ENCODE measurements at places on chromosomes 5 and 9.
A peak's percentile ranks its signal among the peaks of the same experiment; 100 is the strongest.

GRCh38 chr5:149824120-149824519 is 94.0 kb downstream of the PPARGC1B start:
- no peak for DNase-seq

DNA sequence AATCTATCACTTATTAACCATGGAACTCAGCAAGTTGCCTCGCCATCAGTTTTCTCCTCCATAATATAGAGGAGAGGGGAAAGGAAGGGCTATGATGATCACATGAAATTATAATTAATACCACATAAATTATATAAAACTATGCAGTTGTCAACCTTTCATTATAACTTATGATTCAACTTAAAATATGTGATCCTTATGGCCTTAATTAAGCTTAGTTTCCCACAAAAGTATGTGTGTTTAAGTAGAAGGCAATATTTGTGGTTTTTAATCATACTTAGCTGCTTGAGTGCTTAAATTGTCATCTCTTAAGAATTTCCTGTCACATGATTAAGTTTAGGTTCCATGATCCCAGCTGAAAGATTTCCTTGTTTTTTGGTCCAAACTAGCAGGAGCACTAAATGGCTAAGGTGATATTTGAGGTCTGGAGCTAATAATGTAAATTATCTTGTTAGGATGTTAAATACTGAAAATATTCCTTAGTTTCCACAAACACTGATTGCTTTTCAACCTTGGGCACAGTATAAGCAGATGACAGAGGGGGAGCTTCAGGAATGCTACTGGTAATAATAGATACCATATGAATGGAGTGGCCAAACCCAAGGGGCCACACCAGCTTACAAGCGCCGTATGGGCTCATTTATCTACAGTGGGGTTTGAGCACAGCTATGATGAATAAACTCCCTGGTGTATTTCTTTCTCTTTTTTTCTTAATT is 26.4 kb upstream of the F2R start:
- no peak for DNase-seq

GRCh38 chr5:107618242-107618641 is 52.5 kb downstream of the EFNA5 start:
- DNase-seq, result no peak

- DNase-seq, result no peak
Measured at GRCh38 chr5:150497274-150497988, 10.5 kb upstream of the NDST1 start.

DNA sequence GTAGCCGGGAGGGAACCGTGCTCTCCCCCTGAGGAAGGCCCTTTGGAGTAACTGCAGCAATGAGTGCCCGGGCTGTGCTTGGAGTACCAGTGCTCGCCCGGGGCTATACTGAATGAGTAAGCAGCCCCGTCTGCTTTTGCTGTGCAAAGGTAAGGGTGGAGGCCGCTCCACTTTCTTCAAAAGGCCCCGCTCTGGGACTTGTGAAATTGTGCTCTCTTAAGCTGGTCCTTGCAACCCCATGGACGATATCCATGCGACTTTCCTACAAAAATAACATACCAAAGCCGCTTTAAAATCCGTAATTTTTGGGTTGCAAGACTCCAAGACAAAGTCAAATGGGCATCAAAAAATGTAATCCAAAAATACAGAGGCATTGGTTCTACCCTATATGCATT is 578 bp upstream of the TNFAIP8 start:
- peak; percentile 56 for DNase-seq

DNA sequence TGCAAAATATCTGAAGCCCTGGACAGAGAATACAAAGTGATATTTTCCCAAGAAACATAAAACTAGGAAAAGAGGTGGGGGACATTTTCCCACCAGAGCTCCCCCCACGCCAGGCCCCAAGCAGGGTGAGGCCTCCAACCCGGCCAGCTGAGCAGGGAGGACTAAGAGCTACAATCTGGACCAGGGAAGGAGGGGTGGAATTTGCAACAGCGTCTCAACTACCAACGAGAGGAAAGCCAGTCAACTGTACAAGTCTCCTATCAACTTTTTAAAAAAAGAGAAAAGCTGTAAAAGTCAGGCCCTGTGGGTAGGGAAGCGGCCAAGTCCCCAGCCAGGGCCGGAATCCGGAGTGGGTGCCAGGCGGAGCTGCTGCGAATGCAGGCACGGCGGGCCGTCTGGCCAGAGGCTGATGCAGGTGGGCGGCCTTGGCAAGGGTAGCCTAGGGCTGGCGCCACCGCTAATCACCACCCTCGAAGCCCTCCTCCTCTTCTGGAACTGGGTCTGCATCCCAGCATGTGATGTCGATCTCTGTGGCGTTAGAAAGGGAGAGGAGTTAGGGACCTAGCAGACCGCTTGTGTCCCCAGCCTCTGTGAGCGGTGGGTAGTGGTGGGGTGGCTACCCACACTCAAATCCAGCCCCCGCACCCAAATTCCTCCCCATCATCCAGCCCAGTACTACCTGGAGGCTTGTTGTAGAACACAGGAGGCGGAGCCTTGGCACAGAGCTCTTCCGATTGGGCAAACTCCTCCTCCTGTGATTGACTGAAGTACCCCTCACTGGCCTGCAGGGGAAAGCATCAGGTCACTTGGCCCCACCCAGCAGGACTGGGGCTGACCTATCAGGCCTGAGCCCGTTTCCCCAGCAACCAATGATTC is 10.6 kb downstream of the PRR7 start:
- DNase-seq, result peak; percentile 60

- no peak for DNase-seq
Measured at GRCh38 chr9:8095672-8096086, 296.1 kb upstream of the DMAC1 start.

GRCh38 chr5:128349044-128349858 is 188.8 kb downstream of the FBN2 start:
- DNase-seq, result no peak

DNA sequence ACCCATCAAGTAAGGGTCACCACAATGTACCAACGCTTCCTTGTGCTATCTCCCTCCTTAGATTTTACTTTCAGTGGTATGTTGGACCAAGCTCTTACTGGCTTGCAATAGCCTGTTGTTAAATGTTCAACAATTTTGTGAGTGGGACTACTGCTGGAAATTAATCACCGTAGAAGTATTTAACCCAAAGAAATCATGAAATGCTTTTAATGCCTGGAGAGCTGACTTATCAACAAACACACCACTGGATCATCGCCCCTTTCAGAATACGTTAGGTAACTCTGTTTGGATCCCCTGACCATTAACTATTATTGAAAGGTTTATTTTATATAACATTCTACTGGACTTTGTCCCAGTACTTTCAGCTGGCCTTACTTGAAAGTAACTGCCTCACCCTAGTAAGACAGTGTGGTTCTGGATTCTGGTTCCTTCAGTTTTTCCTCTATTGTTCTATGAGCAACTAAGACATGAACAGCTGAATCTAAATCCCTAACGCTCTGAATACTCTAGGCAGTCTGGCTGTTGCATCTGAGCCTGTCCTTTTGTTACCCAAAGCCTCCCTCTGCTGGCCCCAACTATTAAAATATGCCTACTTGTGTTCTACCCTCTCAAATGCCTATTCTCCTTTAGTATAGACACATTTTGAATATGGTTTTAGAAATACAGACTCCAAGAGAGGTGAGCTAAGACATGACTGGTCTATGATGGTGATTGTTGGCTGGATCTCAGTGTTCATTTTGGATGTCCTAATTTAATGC is 1203.4 kb upstream of the DMAC1 start:
- DNase-seq, result no peak

DNA sequence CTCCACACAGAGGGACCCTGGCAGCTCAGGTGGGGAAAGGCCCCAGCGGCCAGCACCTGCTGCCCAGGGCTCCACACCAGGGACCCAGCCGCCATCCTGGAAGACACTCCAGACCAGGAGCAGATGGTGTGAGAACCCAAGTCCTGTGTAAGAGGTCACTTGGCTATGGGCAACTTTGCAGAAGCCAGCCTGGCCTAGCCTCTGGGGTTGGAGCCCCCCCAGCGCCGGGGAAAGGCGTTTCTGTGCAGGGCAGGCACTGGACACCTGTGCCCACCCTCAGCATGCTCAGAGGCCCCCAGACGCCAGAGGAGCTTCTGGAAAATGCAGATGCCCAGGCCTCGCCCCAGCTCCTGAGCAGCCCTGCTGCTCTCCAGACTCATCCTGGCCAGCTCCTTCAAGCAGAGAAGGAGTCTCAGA is 34.0 kb downstream of the RASGEF1C start:
- no peak for DNase-seq

DNA sequence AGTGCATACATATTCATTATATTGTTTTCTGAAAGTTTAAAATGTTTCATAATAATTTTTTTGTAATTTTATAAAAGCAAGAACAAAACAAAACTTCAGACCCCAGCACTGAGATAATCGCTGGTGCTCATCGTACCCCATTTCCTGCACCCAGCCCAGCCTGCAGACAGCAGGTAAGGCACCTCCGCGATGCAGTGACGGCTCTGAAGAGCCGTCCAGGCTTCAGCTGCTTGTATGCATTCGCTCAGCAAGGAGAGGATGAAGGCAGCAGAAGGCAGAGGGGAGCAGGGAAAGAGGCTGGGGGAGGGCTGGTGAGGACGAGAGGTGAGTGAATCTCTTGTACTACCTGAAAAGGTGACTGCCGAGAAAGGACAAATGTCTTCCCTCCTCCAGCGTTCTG is 153.5 kb downstream of the TTLL11 start:
- no peak for DNase-seq

- no peak for DNase-seq
Measured at GRCh38 chr9:101026824-101027223, 1.7 kb upstream of the PLPPR1 start.

- DNase-seq, result no peak
Measured at GRCh38 chr9:9747787-9748186, 865.0 kb downstream of the PTPRD start.

DNA sequence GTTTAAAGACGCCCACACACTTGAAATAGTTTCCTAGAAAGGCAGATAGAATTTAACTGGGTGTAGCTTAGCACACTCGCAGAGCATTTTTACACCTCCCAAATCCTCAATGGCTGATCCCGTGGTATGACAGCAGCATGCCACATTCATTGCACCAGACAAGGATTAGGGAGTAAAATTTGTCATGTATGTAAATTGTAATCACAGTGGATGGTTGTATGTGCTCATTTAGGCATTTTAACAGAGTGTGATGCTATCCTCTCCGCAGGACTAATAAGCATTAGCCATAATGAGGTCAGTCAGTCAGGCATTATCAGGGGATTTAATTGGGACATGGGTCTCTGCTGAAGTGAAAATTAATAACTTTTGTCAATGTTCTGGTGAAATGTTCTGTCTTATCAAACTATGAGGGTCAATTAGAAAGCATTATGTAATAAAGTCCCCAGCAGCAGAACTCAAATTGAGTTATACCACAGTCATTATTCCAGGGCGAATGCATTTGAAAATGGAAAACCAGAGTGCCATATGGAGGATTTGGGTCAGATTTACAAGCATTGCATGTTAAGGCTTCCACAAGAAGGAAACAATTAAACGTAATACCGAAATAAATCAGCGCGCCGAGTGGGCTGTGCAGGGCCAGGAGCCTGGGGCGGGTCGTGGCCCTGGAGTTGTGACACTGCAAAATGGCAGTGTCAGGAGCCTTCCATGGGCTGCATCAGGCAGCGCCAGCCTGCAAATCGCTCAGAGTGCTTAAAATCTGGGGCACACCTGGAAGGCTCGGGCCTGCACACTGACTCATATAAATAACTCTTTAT is 602.2 kb downstream of the BNC2 start:
- DNase-seq, result no peak

DNA sequence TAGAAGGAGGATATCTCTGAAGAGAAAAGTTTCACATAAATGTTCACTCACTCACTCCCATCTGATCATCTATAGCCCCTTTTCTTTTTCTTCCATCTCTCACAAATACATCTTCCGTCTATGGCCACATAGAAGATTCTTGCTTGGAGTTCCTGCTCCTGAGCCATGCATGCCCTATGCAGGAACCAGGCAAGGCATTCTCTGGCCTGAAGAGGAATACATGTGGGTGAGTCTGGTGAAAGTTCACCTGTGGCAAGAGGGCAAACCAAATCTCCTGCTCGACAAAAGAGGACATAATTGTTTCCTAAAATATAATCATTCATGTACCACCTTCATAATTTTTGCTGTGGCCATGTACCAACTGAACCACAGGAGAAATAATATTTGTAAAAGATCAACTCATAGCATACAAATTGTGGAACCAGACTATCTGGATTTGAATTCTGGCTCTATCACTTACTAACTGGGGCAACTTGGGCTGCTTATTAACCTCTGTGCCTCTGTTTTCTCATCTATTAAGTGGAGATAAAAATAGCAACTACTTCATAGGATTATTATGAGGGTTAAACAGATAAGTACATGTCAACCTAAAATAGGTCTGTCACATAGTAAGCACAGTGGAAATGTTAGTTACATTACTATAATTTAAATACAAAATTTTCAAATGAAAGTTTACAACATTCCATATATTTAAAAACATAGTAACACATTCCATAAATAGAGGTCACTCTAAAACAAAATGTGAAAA is 121.2 kb upstream of the NFIB start:
- DNase-seq, result no peak

- no peak for DNase-seq
Measured at GRCh38 chr5:18314192-18314778, 680.0 kb downstream of the TAF11L14 start.

GRCh38 chr9:1995084-1995483 is 20.1 kb upstream of the SMARCA2 start:
- no peak for DNase-seq

- no peak for DNase-seq
Measured at GRCh38 chr9:96067004-96067403, 191.5 kb downstream of the ERCC6L2 start.

DNA sequence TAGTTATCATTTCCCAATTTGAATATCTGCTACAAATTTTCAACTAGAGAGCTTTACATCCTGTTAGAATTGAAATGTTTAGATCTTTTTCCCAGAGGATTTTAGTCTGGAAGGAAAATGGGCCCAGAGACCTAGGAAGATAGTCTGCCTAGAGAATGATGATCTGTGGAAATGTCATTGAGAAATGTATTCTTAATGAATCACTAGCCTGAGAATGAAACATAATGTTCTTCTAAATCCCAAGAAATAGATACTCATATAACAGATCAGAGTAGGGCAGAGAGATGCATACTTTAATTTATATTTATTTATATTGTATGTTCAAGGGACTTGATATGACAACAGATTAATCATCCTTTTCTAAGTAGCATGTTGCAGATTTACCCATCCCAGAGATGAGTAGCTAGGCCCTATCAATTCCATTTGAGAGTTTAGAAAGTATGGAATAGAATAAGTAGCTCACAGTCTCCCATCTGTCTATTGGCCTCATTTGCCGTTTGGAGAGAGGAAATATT is 25.1 kb upstream of the SLC44A1 start:
- DNase-seq, result no peak

GRCh38 chr5:8386719-8387288 is 517.9 kb downstream of the MTRR start:
- DNase-seq, result no peak

GRCh38 chr9:130483371-130483971 is 38.7 kb downstream of the ASS1 start:
- DNase-seq, result no peak

- DNase-seq, result no peak
Measured at GRCh38 chr5:109196823-109197160, 213.0 kb downstream of the PJA2 start.

Measured in activated CD4-positive, alpha-beta T cell treated with anti-CD3 and anti-CD28 coated beads, Interleukin-2, amount 50 U/mL, for 48 hours (primary cell).